ENCODE measurements at places on chromosomes 1 and 21. TPM values are rescaled to one million over a fixed set of nuclear protein-coding genes. Genes with fewer than 3 reads are reported as not detected.

GRCh38 chr1:113321771-113322387 lies 68.4 kb upstream of the MAGI3 start:
- H3K4me3 ChIP-seq = no peak overlapping the region
- H3K4me1 ChIP-seq = no peaks in the 10 kb centered on the region
- no peak overlapping the region for H3K27ac ChIP-seq
- DNase-seq = no peak
- no peaks in the 10 kb centered on the region for H3K27me3 ChIP-seq

DNA sequence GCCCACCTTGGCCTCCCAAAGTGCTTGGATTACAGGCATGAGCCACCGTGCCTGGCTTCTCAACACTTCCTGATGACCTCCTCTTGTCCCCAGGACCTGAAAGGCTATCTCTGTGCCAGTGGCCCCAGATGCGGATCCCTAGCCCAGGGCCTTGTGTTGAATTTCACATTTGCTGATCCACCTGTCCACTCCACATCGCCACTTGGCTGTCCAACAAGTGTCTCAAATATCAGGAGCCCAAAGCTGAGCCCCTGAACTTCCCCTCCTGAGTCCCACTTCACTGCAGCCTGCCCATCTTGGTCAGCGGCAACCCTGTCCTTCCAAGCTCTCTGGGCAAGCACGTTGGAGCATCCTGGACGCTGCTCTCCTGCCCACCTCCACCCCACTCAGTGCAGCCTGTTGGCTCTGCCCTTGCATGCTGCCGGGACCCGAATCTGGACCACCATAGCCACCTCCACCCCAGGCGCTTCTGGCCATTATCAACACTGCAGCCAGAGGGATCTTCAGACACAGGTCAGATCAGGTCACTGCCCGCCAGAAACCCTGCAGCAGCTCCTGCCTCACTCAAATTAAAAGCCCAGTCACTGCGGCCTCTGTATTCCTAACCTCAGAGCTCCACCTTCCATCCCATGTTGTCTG lies 352.5 kb upstream of the VAMP3 start:
- no peaks in the 10 kb centered on the region for H3K36me3 ChIP-seq
- DNase-seq = no peak
- no peak overlapping the region for H3K27ac ChIP-seq
- no peaks in the 10 kb centered on the region for H3K4me1 ChIP-seq
- H3K27me3 ChIP-seq = no peaks in the 10 kb centered on the region

DNA sequence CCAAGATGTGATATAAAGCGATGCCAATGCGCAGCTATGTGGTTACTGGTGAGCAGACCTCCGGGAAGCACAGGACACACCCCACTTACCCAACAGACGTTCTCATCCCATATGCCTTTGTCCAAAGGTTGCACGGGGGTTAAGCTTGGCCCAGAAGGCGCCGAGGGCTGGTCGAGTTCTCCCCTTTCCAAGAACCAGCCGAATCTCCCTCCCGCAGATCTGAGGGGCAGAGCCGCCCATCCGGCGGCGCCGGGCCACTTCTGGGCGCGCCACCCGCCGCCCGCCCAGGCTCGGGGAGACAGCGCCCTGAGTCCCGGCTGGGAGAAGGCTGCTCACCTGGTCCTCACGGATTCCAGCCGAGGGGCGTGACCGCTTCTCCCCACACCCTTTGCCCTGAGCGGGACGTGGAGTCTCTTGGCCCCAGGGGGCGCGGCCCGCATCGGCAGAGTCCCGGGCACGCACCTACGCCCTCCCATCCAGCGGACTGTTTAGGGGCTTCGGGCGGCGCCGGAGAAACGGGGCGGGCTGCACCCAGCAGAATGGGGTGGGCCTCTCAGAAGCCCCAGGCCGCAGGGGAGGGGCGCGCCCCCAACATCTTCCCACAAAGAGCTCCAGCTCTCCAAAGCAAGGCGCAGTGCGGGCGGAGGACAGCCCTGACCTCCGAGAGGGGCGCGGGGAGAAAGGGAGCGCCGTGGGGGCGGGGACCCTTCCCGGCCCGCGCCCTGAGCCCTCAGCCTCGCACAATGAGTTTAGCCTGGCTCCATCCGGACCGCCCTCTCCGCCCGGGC lies 615 bp downstream of the GPR161 start:
- peak; percentile 9 for DNase-seq
- no peaks in the 10 kb centered on the region for H3K36me3 ChIP-seq
- no peaks in the 10 kb centered on the region for H3K27me3 ChIP-seq
- peaks cover 16% of the 10 kb centered on the region for H3K4me1 ChIP-seq

- H3K36me3 ChIP-seq = no peaks in the 10 kb centered on the region
- H3K27me3 ChIP-seq = no peaks in the 10 kb centered on the region
- no peak overlapping the region for H3K4me3 ChIP-seq
- no peaks in the 10 kb centered on the region for H3K4me1 ChIP-seq
- DNase-seq = no peak
- H3K27ac ChIP-seq = no peak overlapping the region
Measured at GRCh38 chr21:17045214-17045853, 467.5 kb upstream of the CXADR start.

GRCh38 chr1:18013216-18013615 lies 94.4 kb upstream of the IGSF21 start:
- no peak overlapping the region for H3K27ac ChIP-seq
- H3K36me3 ChIP-seq = no peaks in the 10 kb centered on the region
- no peak overlapping the region for H3K4me3 ChIP-seq
- DNase-seq = no peak
- no peaks in the 10 kb centered on the region for H3K27me3 ChIP-seq

DNA sequence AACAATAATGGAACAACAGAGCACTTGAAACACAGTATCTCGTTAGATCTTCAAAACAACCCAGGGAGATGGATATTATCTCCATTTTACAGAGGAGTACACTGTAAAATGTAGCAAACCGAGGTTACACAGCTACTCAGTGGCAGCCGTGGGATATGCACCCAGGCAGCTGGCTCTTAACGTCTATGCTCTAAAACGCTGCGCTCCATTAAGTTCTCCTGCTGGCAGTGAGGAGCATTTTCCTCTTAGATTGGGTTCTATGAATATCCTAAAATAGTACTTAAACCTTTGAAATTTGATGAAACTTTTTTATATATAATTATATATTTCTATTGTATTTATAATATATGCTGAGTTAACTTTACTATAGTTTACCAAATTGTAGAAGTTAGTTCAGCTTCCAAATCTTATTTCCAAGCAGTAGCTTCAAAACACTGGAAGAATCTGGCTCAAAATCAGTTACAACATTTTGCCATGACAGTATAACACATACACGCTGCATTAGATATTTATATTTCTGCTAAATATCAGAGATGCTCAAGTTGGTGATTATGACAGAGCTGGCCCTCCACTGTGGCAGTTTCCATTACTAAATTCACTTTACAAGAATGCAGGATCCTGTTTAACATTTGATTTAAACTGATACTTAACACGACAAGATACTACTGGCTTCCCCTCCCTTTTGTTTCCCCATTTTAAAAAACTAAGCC lies 49.5 kb downstream of the TGFBR3 start:
- no peaks in the 10 kb centered on the region for H3K4me1 ChIP-seq
- no peaks in the 10 kb centered on the region for H3K36me3 ChIP-seq
- no peak overlapping the region for H3K4me3 ChIP-seq
- H3K27me3 ChIP-seq = no peaks in the 10 kb centered on the region

DNA sequence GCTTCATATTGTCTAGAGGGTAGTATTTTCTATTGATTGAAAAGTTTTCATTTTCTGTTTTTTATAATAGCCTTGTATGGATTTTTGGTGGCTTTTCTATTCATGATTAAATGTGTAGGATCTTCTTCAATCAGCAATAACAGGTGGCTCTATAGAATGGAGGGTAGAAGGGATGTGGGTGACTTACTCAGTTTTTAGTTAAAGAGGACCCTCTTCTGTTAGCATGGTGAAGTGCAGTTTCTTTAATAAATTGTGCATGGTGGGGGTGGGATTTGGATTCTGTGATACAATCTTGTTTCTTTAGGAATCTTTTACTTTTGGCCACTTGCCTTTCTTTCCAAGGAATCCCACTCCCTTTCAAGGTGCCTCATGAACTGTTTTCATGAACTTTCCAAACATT lies 64.7 kb downstream of the SLC35A3 start:
- H3K27ac ChIP-seq = no peak overlapping the region
- no peak overlapping the region for H3K4me3 ChIP-seq
- H3K36me3 ChIP-seq = no peaks in the 10 kb centered on the region

- no peaks in the 10 kb centered on the region for H3K36me3 ChIP-seq
- peak; percentile 17 for DNase-seq
- H3K27me3 ChIP-seq = peaks cover 3% of the 10 kb centered on the region
- no peak overlapping the region for H3K27ac ChIP-seq
Measured at GRCh38 chr1:30694280-30695175, 28.9 kb downstream of the MATN1 start.

DNA sequence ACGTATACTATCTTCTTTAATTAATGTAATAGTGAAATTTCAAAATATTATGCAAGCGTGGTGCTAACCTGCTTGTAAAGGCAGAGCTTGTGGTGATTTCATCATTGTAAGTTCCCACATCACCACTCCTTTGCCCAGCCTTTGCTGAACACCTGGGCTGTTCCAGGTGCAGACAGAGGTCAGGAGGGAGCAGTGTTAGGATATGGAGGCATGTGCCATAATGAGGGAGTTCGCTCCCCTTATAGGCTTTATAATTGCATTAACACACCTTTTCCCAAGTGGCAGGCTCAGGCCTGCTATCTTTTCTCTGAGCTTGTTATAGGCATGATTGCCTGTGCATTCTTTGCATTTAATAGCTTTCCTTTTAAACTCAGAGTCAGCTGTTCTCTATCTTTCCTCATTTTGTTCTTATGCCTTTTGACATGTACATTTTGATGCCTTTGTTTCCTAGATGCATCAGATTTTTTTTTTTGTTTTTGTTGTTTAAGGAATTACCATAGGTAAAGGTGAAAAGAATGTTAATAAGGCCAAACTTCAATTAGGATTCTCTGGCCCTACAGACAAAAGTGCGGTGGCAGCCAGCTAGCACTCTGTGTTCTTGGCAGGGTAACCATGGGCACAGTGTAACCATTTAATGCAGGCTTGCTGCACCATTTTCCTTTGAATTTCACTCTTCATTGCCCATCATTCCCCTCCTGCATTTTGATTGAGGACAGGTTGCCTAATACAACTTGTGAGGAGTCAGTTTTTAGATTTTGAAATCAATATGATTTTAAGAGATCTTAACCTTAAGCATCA lies 12.6 kb downstream of the NPL start:
- H3K27ac ChIP-seq = no peak overlapping the region
- no peak overlapping the region for H3K4me3 ChIP-seq
- H3K36me3 ChIP-seq = peaks cover 28% of the 10 kb centered on the region
- DNase-seq = no peak

GRCh38 chr1:117147856-117148588 lies 26.5 kb upstream of the TRIM45 start:
- no peaks in the 10 kb centered on the region for H3K4me1 ChIP-seq
- DNase-seq = no peak
- no peak overlapping the region for H3K27ac ChIP-seq
- H3K4me3 ChIP-seq = no peak overlapping the region

- H3K4me3 ChIP-seq = no peak overlapping the region
- DNase-seq = no peak
- H3K27ac ChIP-seq = no peak overlapping the region
- H3K4me1 ChIP-seq = no peaks in the 10 kb centered on the region
Measured at GRCh38 chr1:32508761-32509160, 30.5 kb upstream of the ZBTB8A start.

- no peak for DNase-seq
- no peak overlapping the region for H3K27ac ChIP-seq
- H3K36me3 ChIP-seq = no peaks in the 10 kb centered on the region
- peaks cover 100% of the 10 kb centered on the region for H3K27me3 ChIP-seq
Measured at GRCh38 chr1:75132242-75132811, 1.9 kb upstream of the LHX8 start.

- no peak overlapping the region for H3K27ac ChIP-seq
- no peaks in the 10 kb centered on the region for H3K27me3 ChIP-seq
- DNase-seq = no peak
- no peaks in the 10 kb centered on the region for H3K4me1 ChIP-seq
Measured at GRCh38 chr1:239367196-239367810, 19.1 kb upstream of the CHRM3 start.

DNA sequence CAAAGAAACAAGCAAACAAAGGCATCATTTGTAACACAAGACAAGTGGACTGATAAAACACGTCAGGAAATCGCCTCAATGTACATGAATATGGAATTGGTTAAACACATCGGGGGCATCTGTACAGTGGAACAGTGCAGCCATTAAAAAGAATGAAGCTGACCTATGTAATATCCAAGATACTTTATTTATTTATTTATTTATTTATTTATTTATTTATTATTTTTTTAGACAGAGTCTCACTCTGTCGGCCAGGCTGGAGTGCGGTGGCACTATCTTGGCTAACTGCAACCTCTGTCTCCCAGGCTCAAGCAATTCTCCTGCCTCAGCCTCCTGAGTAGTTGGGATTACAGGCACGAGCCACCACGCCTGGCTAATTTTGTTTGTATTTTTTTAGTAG lies 75.4 kb upstream of the SLC45A1 start:
- no peak for DNase-seq
- no peaks in the 10 kb centered on the region for H3K36me3 ChIP-seq
- no peaks in the 10 kb centered on the region for H3K27me3 ChIP-seq
- no peak overlapping the region for H3K4me3 ChIP-seq
- no peak overlapping the region for H3K27ac ChIP-seq

DNA sequence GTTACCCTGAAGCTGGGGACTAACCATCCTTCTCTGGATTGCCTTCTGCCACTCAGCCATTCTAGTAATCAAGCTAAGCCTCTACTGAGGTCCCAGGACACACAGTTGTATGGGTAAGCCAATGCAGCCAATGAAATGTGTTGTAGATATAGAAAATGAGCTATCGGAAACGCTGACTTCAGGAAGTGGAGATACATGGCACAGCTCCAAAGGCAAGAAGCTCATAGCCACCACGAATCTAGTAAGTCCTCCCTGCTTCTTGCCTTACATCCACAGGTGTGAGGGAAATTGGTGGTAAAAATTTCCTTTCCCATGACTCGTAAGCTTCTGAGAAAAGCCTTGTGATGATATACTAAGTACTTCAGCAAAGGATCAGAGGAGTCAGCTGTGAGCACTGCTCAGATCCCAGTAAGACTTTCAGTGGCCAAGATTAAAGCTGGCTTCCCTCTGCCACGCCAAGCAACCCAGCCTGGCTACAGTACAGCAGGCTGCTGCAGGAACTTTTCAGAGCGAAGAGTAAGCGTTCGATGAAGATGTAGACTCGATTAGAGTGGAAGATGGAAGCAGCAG lies 117.7 kb downstream of the SIM2 start:
- DNase-seq = no peak
- no peaks in the 10 kb centered on the region for H3K27me3 ChIP-seq
- no peak overlapping the region for H3K4me3 ChIP-seq
- H3K4me1 ChIP-seq = no peaks in the 10 kb centered on the region
- H3K27ac ChIP-seq = no peak overlapping the region

GRCh38 chr1:172494166-172494565 lies 38.8 kb upstream of the SUCO start:
- H3K27ac ChIP-seq = no peak overlapping the region
- H3K27me3 ChIP-seq = no peaks in the 10 kb centered on the region
- no peaks in the 10 kb centered on the region for H3K4me1 ChIP-seq
- no peaks in the 10 kb centered on the region for H3K36me3 ChIP-seq
- no peak for DNase-seq
- H3K4me3 ChIP-seq = no peak overlapping the region

The IER5 gene
- total RNA-seq = 12.8 TPM

The ZNF593OS gene
- not detected for total RNA-seq

The KCND3 gene
- 15.2 TPM for total RNA-seq

The CHI3L1 gene
- 1.3 TPM for total RNA-seq

The GJB4 gene
- not detected for total RNA-seq

The TACSTD2 gene
- total RNA-seq = 0.75 TPM

The ZBTB8B gene
- total RNA-seq = not detected

The LORICRIN gene
- total RNA-seq = not detected

Data from heart left ventricle (tissue), 16 donors.